SK-N-DZ (cell line): ENCODE measurements at places on chromosomes 7 and 10.

DNA sequence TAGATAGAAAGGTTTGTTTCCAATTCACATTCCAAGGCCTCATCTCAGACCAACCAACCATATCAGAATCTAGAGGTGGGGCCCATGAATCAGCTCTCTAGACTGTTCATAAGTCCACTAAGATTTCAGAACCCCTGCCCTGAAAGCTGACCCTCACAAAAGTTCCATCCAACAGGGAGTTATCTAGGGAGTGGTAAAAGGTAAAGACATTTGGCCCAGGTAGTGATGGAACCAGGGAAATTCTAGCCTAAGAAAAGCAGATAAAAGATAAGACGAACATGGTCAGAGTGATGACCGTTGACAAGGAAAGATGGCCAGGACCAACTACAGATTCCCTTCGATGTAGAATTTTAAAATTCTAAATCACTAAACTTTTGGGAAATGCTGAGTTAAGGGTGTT lies 198.0 kb upstream of the NEBL start:
- no peak for DNase-seq

DNA sequence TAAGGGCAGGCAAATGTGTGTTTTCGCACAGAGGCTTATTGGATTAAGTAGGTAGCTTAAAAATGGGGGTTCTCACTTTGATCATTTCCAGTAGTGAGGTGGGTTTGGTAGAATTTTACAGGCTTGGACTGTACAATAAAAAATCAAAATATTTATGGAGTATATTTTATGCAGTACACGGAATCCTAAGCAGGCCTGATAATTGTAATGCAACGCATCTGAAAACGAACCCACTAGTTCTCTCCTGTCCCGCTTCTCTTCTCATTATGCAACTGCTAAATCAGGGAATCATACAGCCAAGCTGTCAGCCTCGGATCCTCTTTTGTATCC lies 377 bp upstream of the POLR1F start:
- no peak for DNase-seq

- DNase-seq, result no peak
These were observed 92.8 kb downstream of the PAXIP1 start for GRCh38 chr7:154910125-154910524.

GRCh38 chr7:89401099-89401498 lies 605.6 kb upstream of the TEX47 start:
- no peak for DNase-seq

GRCh38 chr7:128948312-128948973 lies 10.7 kb downstream of the IRF5 start:
- DNase-seq, result peak; percentile 45
